ENCODE measurements at places on chromosomes 16 and 17.

GRCh38 chr16:21301168-21301894 is 23.2 kb upstream of the CRYM start:
- DNase-seq: peak; percentile 82

DNA sequence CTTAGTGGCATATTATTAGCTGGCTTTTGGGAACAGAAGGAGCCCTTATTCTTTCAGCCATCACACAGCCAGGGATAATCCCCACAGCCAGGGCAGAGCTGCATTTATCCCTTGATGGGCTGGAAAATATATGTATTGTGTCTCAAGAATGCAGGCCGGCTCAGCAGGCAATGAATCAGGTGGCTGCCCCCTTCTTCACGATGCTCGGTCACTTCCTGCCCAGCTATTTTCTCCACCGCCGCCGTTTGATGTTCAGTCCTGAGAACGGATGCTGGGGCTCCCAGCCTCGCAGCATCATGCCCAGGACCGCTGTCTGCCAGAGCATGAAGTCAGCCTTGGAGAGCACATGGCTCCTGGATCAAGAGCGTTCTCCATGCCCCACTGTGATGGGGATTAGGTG is 4.3 kb upstream of the MYH3 start:
- DNase-seq: no peak

DNA sequence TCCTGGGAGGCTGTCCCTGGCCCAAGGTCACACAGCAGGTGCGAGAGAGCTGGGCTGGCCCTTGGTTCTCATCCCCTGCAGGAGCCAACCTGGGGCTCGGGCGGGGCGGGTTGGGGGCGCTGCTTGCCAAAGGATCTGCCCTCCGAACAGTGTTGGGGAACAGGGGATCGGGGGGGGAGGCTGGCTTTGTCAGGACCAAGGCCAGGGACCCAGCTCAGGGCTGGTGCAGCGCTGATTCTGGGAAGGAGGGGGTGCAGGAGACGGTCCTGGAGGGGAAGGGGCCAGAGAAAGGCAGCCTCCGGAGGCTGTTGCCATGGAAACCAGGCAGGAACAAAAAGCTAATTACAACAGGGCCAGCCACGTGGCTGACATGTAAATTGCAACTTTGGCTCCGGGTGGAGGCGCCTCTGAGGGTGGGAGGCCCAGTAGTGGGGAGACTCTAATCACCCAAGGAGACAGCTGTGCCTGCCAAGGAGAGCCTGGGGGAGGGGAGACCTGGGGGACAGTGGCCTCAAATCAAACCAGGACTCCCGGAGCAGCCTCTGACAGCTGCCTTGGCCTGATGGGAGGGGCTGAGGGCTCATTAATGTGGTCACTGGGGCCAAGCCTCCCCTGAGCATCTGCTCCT is 1.3 kb downstream of the TUBB3 start:
- DNase-seq: no peak

DNA sequence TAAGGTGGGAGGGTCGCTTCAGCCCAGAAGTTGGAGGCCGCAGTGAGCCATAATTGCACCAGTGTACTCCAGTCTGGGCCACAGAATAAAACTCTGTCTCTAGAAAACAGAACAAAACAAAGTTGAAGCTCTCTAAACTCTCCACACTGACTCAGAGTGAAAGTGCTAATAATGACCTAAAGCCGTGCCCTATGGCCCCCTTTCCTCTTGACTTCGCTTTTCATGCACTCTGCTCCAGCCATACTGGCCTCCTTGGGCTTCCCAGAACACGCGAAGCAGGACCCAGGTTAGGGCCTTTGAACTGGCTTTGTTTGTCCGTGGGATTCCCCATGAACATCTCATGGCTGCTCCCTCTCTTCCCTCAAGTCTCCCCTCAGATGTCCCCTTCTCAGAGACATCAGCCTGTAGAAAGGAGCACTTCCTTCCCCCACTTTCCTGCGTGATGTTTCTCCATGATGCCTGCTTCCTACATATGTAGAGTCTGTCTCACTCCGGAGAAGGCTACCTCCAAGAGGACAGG is 18.6 kb upstream of the SPN start:
- no peak for DNase-seq

DNA sequence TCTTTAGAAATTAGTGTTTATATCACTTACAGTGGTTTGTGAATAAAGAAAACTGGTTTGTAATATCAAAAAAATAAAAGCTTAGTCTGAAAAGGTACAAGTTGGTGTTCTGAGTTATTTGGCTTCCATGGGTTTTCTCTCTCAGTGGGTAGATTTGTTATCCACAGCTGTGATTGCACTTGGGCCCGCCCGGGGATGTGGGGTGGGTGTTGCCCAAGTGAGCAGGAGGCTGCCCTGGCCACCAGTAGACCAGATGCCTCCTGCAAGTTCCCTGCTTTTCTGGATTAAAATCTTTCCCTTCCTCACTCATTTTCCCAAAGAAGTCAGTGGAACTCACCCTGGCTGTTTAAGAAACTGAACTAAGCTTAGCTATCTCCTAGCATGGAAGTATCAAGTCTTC is 380.6 kb downstream of the RBFOX1 start:
- DNase-seq: no peak

DNA sequence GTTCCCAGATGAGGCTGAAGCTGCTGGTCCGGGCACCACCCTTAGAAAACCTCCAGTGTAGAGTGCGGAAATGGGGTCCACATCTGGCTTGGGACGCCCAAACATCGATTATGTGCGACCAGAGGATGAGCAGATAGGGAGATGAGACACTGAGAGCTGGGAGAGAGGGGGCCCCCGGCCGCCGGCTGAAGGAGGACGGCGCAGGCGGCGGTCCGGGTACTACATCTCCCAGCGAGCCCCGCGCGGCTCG is 182 bp upstream of the SPECC1 start:
- DNase-seq: no peak

All from body of pancreas (tissue), 4 donors.